ENCODE measurements at places on chromosomes 5 and 9.

- no peak for DNase-seq
Measured at GRCh38 chr5:14357441-14357840, 214.3 kb downstream of the TRIO start.

- DNase-seq, result no peak
Measured at GRCh38 chr5:55877655-55878054, 26.5 kb downstream of the IL31RA start.

DNA sequence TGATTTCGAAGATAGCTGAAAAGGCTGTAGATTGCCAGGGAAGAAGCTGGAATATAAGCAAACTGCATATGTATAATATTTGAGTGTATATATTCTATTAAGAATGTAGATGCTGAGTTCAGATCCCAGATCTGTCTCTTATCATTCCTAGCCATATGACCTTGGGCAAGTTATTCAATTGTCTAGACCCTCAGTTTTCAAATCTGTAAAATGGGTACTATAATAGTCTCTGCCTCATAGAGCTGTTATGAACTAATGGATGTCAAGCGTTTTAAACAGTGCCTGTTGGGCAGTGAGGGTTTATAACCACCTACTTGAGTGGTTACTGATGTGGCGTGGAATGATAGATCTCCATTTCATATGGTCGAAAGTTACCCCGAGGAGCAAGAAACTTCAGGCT lies 130.4 kb downstream of the GAS1 start:
- DNase-seq, result no peak

DNA sequence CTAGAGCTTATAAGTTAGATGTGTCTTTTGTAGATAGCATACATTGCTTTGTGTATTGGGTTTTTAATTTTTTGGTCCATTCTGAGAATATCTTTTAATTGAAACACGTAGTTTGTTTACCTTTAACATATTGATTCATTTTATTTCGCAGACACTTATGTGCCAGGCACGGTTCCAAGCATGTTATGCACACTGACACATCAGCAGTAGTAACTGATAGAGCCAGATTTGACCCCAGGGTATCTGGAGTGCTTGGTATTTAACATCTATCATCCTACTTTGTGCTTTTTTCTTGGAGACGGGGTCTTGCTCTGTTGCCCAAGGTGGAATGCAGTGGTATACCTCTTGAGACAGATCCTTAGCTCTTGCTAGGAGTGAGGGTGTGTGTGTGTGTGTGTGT lies 71.9 kb downstream of the USP20 start:
- DNase-seq, result no peak

- no peak for DNase-seq
Measured at GRCh38 chr5:135136546-135136945, 102.5 kb upstream of the PITX1 start.

GRCh38 chr9:113313261-113313660 lies 10.1 kb upstream of the RNF183 start:
- DNase-seq, result no peak

DNA sequence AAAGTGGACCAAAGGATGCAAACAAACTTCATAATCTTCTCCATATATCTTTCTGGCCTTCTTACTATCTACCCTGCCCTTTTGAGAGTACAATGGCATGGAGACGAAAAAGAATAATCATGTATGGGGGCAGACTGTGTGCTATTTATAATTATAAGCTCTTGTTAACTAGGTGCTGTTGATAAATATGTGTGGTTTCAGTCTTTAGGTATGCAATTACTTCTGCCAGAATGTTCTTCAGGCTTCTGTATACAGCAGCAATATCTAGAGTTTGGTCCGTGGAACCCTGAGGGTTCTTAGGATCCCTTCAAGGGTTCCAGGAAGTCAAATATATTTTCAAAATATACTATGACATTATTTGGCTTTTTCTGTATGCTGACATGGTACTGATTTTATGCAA lies 20.5 kb upstream of the PRR16 start:
- no peak for DNase-seq

GRCh38 chr5:75473463-75473862 lies 38.0 kb downstream of the CERT1 start:
- no peak for DNase-seq

DNA sequence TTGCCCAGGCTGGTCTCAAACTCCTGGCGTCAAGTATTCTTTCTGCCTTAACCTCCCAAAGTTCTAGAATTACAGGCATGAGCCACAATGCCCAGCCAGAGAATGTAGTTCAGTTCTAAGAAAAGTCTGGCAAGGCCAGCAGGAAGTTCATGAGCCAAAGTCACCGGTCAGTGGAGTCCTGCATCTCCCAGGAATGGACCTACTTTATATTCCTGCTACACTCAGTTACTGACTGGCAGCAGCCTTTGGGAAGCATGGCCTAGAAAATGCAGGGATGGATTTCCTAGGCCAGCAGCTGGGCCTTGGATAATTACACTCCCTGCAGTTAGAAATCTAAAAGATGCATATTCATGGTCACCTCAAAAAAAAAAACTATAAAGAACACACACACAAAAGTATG lies 135.7 kb downstream of the CAAP1 start:
- DNase-seq, result no peak

Data from ELF-1 (cell line).